ENCODE measurements at places on chromosomes 13 and 19. TPM values are rescaled to one million over a fixed set of nuclear protein-coding genes. Genes with fewer than 3 reads are reported as not detected.

- no peak for DNase-seq
These were observed 81.0 kb downstream of the GPC6 start for GRCh38 chr13:93307651-93308050.

GRCh38 chr19:18850471-18851375, 19.0 kb downstream of the UPF1 start:
- no peak for DNase-seq

DNA sequence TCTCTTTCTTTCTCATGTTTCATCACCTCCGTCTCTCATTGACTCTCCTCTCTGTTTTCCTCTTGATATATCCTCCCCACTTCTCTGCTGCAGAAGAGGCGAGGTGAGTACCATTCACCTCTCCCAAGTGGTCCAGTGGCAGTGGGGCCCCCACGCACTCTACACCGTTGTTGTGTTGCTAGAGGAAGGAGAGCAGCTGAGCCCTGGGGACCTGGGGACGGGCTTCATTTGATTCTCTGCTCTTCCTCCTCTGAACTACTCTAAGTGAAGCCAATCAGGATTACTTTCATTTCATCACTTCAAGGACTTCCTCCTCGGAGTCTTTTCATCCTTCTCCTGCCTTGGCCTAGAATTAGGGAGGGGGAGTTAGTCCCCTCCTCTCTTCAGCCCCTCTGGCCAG, 64.6 kb downstream of the CCNE1 start:
- no peak for DNase-seq

The GARIN5B gene
- total RNA-seq = not detected

The SLC7A9 gene
- not detected for total RNA-seq
